DND-41 (cell line): ENCODE measurements at places on chromosomes 2 and 18.
A peak's percentile ranks its signal among the peaks of the same experiment; 100 is the strongest.

DNA sequence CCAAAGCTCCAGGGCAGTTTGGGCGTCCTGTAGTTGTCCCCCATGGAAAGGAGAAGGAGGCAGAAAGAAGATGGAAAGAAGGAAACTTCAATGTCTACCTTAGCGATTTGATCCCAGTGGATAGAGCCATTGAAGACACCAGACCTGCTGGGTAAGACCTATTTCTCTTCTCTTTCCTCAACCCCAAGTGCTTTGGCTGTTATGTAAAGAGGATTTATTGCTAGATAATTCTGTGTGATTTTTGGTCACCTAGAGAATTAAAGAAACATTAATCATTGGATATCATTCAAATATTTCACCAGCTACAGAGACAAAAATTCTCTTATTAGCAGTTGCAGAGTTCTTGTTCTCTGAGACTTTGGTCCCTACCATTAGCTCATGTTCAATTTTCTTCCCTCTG is 1.9 kb downstream of the GALNT5 start:
- DNase-seq, result no peak

GRCh38 chr18:40874233-40874632 is 1080.8 kb upstream of the PIK3C3 start:
- DNase-seq, result no peak

DNA sequence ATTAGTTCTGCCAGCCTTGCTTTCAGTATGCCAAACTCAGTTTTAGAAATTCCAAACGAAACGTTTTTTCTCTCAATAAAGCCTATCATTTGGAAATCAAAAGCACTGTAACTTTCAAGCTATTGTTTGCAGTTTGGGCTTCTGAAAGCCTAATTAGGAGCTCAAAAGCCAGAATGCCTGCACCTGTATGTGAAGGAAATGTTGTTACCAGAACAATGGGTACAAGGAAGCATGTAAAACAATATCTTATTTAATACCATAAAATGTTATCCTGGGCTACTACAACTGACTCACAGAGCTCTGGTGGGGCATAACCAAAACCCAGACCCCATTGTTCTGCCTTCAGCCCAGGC is 12.6 kb upstream of the GULP1 start:
- no peak for DNase-seq

DNA sequence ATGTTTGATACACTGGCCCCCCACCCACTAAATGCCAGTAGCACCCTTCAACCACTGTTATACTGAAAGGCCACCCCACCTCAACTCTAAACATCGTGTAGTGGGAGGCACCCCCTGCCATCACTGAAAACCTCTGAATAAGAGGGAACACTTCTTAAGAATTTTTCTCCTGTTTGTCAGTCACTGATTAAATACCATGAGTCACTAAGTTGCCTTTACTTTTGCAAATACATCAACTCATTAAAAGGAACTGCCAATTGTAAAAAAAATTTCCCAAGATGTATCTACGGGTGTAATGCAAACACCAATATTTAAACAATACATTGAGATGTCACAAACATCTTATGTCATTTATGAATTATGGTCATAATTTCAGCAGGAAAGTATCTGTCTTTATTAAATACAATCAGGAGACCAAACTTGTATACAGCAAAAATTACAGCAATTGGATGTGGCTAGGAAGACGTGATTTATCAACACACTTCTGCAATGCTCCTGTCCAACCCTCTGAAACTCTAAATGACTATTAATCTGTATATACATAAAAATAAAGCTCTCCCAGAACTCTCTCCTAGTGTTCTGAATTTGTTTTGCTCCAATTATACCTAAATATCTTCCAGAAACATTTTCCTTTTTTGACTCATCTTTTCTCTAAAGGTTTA is 144.1 kb upstream of the STK17B start:
- DNase-seq, result no peak

DNA sequence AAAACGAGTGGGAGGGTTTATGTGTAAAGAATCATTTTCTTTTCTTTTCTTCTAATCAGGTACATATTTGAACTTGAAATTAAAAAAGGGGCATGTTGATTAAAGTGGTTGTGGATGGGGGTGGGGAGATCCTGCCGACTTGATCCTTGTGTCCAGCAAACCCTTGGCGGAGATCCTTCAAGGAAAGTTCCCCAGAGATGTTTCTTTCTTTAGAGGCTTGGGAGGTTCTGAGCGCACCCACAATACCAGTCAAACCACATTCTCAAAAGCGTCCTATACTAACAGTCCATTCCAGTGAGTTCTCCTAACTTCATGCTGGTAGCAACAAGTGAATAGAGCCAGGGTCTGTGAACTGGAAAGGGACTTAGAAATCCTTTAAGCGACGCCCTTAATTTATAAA is 49.2 kb downstream of the MYCN start:
- DNase-seq, result no peak

DNA sequence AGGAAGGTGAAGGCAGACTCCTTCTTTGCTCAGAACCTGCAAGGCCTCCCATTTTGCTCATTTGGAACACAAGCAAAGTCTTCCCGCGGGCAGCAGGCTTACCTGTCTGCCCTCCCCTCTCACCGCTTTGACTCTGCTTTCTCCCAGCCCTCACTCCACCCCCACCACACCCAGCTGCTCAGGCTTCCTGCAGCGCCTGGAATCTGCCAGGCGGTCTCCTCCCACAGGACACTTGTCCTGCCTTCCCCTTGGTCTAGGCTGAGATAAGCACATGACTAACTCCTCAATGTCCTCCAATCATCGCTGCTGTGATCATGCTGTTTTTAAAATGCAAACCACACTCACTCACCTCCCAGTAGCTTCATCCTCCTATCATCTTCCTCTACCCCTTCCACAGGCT is 430.0 kb downstream of the ZNF516 start:
- DNase-seq, result no peak

DNA sequence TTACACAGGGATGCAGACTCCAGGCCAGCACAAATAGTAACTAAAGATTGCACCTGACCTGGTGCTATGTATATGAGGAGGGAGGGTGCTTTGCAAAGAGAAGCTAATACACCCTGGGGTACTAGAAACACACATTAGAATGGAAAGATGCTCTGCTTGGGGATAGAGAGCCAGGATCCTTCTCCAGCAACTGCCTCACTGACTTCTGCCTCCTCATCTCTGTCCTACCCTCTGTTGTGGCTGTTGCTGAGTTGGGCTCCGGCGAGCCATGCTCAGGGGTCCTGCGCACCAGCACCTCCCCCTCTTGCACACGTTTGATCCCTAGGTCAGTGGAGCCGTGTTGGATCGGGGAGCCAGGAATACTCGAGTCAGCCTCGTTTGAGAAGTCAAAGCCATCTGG is 23.7 kb upstream of the ORC2 start:
- DNase-seq, result no peak

GRCh38 chr2:33062665-33063250 is 116.0 kb downstream of the LTBP1 start:
- no peak for DNase-seq

DNA sequence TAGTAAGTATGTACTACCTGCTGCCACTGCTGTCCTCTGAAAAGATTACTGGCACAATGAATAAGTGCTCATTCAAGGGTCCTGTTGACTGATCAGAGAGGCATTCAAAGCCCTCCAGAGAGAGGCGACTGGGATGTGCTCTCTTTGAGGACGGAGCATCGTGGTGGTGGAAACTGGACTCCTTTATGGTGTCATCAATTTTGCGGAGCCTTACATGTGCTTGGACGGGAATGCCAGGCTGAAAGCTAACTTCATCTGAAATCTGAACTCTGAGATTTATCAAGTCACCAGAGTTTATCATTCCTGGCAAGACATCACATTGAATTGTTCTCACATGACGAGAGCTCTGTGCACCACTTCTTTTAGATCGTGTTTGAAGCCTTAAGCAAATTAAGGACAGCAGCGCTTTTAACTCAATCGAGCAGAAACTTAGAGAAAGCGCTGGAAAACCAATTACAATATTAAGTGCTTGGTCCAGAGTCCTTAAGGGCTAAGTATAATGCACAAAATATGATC is 138.3 kb downstream of the NCK2 start:
- no peak for DNase-seq

DNA sequence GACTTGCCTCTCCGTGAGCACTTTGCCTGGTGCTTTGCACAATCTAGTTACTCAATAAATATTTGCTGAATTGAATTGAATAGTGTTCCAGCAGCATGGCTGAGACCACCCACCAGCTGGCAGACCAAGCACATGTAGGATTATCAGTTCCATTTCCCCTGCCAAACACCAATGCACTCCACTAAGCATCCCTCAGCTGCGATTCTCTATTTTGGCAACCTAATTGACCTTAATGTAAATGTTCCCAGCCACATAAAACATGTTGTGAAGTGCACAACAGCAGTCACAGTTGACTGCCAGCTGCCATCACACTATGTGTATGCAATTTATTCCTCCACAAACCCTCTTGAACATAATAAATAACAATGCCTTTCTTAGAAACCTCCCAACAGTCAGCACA is 1879.4 kb upstream of the PIK3C3 start:
- no peak for DNase-seq

- DNase-seq, result no peak
These were observed 117.6 kb upstream of the EML6 start for GRCh38 chr2:54605836-54606235.

- no peak for DNase-seq
These were observed 186.8 kb upstream of the CTAGE1 start for GRCh38 chr18:22604390-22604985.

DNA sequence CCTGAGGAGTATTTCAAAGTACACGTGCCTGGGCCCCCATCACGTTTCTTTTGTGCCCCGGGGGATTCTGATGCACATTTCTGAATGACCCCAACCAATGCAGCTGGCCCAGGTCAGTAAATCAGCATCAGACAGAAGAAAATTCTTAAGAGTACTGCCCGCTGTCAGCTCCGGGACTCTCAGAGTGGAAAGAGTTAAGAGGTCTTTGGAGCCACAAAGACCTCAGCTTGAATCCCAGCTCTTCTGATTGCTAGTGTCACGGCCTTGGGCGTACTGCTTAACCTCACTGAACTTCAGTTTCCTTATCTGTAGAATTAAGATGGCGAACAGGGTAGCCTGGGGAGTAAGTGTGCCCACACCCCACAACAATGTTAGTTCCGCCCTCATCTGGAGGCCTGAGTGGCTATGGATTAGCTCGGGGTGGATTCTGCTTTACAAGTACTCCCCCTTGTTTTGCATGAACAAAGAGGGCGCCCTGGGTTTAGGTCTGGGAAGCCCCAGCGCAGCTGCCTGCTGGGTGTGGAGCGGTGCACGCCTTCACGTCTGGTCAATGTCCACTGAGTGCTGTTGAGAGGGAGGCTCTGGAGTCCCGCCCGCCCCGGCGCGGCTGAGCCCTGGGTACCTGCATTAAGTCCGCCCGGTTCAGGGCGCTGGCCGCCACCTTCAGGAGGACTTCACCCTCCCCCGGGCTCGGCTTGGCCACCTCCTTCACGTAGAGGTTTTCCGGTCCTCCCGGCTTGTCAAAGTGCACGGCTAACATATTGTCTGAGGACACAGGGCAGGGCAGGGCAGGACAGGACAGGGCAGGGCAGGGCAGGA is 858 bp downstream of the TP53I3 start:
- DNase-seq, result peak; percentile 40

GRCh38 chr2:150292807-150293206 is 194.7 kb downstream of the RND3 start:
- no peak for DNase-seq

DNA sequence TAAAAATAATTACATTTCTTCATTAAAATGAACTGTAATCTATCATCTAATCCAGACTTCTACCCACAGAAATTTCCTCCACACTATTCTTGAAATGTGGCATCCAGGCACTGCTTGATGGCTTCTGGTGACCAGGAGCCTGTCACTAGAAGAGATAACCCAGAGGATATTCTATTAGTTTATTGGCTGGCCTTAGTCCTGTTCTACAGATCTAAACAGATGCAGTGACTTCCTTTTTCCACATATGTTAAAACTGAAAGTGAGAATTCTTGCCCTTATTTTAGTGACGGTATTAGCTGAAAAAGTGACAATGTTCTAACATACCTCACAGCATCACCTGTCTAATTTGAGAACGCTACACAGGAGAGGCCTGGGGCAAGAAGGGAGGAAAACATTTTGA is 775.4 kb downstream of the TSN start:
- DNase-seq, result no peak

DNA sequence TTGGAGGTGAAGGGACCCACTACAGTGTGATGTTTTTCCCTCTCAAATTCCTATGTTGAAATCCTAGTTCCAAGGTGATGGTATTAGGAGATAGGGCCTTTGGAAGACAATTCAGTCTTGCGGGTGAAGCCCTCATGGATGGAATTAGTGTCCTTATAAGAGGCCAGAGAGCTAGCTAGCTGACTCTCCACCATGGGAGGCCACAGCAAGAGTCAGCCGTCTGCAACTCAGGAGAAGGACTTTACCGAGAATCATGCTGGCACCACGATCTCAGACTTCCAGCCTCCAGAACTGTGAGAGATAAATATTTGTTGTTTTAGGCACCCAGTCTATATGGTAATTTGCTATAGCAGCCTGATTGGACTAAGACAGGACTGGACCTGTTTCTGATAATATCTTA is 461.4 kb downstream of the TSN start:
- no peak for DNase-seq

DNA sequence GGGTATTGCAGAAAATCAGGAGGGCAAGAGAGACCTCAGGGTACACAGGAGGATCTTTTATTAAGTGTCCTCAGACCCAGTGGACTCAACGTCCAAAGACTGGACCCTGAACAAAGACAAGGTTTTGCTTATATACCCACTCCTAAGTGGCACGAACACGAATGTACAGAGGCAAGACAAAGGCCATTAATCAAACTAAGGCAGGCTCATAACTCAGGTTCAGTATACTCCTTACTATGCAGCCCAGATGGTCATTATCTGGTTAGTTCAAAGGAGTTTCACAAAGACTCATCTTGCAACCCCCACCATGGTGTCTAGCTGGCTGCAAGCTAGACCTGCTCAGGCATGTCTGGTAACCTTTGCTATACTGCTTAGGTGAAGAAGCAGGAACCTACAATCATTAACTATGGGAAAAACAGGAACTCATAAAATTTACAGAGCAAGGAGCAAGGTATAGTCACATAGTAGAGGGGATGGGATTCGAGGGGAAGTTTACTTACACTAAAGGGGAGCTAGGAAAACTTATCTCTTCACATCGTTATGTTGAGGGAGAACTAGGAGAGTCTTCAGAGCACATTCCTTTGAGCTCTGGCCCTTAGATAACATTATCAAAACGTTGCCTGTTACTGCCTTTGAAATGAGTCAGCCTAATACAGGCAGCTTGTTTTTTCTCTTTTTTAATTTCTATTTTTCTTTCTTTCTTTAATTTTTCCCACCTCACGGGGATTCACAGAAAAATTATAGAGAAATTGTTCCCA is 33.9 kb downstream of the SLC4A3 start:
- no peak for DNase-seq

- no peak for DNase-seq
These were observed 56.6 kb upstream of the SETBP1 start for GRCh38 chr18:44624052-44624451.

GRCh38 chr2:44943693-44944101 is 2.2 kb downstream of the SIX3 start:
- no peak for DNase-seq
